SIG-M5 (cell line): ENCODE measurements at places on chromosomes 3 and 15.

GRCh38 chr3:148367756-148368155, 329.9 kb upstream of the AGTR1 start:
- no peak for DNase-seq

DNA sequence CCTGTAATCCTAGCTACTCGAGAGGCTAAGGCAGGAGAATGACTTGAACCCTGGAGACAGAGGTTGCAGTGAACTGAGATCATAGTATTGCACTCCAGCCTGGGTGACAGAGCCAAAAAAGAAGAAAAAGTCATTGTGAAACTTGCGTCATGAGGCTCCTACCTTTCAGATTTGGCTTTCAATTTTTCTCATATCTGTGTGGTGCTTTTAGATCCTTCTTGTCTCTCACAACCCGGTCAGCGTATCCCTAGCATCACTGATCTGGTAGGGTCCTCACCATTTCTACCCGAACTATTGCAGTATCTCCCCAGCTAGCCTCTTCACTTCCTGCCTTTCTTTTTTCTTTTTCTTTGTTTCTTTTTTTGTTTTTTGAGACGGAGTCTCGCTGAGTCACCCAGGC, 21.6 kb upstream of the GCNT3 start:
- DNase-seq = no peak

GRCh38 chr3:196431181-196432136, 768 bp downstream of the UBXN7 start:
- peak; percentile 26 for DNase-seq

DNA sequence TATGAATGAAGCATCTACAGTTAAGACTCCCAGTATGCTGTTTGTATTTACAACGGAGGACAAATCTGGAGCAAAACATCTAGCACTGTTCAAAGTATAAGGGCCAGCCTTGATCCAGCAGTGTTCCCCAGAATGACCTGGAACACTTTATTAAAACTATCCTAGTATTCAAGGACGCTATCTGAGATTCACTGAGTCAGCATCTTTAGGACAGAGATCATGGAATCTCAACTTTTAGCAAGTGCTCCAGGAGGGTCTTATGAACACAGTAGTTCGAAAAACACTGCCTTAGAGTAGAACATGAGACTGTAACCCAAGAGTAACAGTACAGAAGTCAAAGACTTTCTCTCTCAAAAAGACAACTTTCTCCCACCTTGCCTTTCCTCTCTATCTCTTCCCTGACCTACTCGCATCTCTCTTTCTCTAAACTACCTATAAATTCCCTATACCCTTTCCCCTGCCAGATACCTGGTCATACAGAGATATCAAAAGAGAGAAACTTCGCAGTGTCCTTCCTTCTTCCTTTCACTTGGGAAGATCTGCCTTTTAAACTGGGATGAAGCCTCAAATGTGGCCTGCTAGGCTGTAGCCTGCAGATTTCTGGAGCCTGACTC, 43.8 kb downstream of the AAGAB start:
- DNase-seq = no peak

DNA sequence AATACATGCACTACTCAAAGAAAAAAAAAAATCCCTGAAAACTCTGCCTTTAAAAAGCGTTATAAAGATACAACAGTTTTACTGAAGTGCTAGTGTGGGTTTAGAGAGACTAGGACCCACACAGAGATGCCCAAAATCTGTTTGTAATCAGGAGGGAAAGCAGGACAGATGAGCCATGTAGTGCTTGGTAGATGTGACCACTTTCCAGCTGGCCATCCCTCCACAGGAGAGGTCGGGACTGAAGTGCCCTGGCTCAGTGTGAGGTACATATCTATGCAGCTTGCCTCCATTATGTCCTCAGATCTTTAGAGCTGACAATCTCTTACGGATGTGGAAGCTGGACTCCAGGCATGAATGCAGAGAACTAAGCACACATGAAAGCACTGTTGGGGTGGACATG, 57.5 kb upstream of the NANOGP8 start:
- DNase-seq = no peak

DNA sequence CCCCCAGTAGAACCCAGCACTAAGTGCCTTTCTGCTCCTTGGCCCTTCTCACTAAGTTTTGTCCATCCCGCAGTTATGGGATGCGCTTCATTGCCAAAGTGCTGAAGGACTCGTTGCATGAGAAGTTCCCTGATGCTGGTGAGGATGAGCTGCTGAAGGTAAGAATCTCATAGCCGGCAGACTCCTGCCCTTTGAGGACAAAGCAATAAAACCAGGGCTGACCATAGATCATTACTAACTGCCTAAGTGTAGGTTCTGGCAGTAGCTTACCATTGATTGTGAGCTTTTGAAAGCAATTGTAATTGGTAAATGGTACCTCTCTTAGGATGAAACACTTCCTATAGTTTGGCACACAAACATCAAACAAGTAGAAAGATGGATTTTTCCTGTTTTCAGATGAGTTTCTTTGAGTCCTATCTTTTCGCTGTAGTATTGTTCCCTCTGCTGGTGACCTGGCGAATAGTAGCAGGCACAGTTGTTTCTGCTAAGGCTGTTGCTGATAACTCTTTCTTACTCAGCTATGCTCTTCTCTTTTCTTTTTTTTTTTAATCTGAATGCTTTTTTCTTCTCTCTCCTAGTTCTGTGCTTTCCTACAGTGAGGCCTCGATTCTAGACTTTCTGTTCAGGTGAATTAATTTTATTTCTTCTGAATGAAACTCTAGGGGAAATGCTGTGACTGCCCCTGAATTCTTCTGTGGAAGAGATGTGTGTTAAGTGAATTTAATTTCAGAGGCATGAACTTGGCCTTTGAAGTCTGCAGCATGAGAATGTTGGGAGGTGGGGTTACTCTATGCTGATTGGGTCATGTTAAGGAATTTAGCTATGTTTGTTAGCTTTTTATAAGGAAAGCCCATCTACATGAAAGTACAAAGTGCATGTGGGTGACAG, 47.4 kb upstream of the CRTC3 start:
- DNase-seq = no peak

- DNase-seq = no peak
Observed at GRCh38 chr15:55457401-55458022, 49.2 kb downstream of the PIERCE2 start.
